ENCODE measurements at places on chromosomes 16 and 17.

DNA sequence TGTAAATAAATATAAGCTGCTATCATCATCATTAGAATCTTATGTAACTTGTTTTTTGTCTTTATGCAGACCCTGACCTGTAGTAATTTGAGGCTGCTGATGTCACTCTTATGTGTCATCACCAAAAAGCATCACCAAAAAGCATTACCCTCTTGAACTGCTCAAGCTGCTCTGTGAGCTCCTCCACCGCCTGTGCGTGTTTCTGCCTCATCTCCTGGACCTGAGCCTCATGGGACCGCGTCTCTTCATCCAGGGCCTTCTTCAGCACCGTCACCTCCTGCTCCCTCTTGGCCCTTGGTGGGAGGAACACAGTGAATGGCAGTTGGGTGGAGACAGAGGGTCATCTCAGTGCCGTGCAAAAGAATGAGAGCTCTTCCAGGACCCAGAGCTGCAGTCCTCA lies 82.4 kb downstream of the NDE1 start:
- DNase-seq = no peak

DNA sequence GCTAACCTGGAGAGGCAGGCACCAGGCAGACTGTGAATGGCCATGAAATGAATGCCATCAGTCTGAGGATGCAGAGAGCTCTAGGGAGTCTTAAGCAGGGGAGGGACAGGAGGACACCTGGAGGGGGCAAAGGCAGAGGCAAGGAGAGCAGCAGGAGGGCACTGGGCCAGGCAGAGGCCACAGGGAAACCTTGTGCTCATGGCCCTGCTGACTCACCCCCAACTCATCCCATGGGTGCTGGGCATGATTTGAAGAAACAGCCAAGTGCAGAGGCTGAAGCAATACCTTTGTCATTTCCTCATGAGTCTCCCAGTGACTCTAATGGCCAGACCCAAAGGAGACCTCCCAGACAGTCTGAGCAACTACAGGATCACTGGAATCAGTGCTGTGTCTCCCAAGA lies 141.4 kb downstream of the TMEM132E start:
- DNase-seq = no peak

DNA sequence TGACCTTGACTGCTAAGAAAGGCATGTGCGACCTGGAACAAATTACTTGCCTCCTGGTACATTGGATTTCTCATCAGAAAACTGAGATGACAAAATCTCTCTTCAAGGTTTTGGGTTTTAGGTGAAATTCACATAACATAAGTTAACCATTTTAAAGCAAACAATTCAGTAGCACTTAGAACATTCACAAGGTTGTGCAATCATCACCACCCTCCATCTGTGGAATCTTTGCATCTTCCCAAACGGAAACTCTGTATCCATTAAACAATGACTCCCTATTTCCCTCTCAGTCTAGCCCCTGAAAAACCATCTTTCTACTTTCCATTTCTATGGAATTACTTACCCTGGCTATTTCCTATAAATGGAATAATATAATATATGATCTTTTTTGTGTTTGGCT lies 42.2 kb upstream of the BRD7 start:
- DNase-seq = no peak

DNA sequence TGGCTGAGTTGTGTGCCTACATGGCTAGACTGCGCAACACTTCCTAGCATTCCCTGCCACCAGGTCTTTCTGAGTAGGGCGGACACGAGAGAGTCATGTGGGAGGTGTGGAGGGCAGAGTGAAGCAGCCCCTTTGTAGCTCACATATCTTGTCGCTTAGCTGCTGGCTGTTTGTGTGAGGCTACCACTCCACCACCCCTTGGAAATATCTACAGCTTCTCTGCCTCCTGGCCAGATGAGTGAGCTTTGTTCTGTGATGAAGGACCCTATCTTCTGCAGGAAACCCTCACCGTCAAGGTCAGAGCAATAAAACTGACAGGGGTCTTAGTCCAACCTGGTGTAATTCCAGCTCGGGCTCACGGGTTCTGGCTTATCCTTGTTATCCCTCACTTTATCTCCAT lies 232.1 kb upstream of the ASIC2 start:
- no peak for DNase-seq

GRCh38 chr16:1012722-1013592 lies 31.4 kb downstream of the SOX8 start:
- no peak for DNase-seq

DNA sequence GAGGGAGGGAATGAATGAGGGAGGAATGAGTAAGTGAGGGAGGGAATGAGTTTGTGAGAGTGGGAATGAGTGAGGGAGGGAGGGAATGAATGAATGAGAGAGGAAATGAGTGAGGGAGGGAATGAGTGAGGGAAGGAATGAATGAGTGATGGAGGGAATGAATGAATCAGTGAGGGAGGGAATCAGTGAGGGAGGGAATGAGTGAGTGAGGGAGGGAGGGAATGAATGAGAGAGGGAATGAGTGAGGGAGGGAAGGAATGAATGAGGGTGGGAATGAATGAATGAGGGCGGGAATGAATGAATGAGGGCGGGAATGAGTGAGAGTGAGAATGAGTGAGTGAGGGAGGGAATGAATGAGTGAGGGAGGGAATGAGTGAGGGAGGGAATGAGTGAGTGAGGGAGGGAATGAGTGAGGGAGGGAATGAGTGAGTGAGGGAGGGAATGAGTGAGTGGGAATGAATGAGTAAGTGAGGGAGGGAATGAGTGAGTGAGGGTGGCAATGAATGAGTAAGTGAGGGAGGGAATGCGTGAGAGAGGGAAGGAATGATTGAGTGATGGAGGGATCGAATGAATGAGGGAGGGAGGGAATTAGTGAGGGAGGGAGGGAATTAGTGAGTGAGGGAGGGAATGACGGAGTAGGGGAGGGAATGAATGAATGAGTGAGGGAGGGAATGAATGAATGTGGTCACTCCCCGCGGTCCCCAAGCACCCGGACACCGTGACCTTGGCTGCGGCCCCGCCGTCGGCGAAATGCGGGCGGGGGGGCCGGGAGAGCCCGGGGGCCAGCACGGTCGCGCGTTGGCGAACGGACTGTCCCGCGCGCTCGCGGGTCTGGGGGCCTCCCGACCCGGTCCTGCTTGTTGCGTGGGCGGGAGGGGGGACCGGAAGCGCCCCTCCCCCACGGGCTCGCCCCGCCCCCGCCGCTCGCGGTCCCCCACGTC lies 1.1 kb upstream of the UBE2I start:
- no peak for DNase-seq

DNA sequence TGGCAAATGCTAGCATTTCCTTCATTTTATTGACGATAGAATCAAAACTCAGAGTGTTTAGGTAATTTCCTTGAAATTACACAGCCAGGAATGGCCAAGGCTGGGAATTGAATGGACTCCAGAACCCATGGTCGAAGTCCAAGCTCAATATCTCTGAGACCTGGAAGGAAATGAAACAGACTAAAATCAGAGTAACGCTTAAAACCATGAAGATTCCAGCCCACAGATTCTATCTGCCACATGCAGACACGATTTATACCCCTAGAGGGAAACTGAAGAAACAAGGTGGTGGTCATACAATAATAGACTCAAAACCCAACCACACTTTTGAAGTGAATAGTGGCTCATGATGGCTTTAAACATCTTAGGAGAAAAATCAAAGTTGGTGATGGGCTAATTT lies 95.6 kb downstream of the PRKCA start:
- no peak for DNase-seq

- DNase-seq = no peak
Observed at GRCh38 chr16:54931120-54932014, 702 bp downstream of the IRX5 start.

- no peak for DNase-seq
Observed at GRCh38 chr17:60519795-60520194, 6.2 kb downstream of the APPBP2 start.

DNA sequence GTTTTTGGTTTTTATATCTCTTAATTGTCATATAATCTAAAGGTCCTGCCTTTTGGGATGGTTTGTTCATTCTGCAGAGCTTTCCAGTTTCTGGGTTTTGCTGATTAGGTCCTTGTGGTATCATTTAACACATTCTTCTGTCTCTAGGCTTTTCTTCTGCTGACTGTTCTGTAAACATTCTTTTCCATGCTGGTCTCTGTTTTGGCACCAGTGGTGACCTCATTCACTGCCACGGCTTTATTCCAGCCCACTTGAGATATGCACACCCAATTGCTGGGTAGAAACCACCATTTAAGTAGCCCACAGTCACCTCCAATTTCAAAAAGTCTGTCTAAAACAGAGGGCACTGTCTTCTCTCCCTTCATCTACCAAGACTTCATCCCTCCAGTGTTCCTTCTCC lies 31.1 kb upstream of the COX10 start:
- no peak for DNase-seq

GRCh38 chr16:28522792-28523191 lies 16.0 kb downstream of the NUPR1 start:
- no peak for DNase-seq

Data from SHP77 (cell line).